ENCODE measurements at places on chromosomes 2 and 18. TPM values are rescaled to one million over a fixed set of nuclear protein-coding genes. Genes with fewer than 3 reads are reported as not detected.

- H3K36me3 ChIP-seq = no peaks in the 10 kb centered on the region
- H3K27ac ChIP-seq = no peak overlapping the region
- no peak for DNase-seq
- H3K27me3 ChIP-seq = no peaks in the 10 kb centered on the region
- H3K4me1 ChIP-seq = peaks cover 3% of the 10 kb centered on the region
- H3K4me3 ChIP-seq = no peak overlapping the region
Measured at GRCh38 chr18:35502052-35502451, 4.3 kb upstream of the INO80C start.

- no peak overlapping the region for H3K4me3 ChIP-seq
- no peaks in the 10 kb centered on the region for H3K27me3 ChIP-seq
- peaks cover 23% of the 10 kb centered on the region for H3K4me1 ChIP-seq
- no peak overlapping the region for H3K27ac ChIP-seq
- no peaks in the 10 kb centered on the region for H3K36me3 ChIP-seq
- DNase-seq = no peak
Measured at GRCh38 chr2:12429779-12430406, 286.8 kb upstream of the TRIB2 start.

DNA sequence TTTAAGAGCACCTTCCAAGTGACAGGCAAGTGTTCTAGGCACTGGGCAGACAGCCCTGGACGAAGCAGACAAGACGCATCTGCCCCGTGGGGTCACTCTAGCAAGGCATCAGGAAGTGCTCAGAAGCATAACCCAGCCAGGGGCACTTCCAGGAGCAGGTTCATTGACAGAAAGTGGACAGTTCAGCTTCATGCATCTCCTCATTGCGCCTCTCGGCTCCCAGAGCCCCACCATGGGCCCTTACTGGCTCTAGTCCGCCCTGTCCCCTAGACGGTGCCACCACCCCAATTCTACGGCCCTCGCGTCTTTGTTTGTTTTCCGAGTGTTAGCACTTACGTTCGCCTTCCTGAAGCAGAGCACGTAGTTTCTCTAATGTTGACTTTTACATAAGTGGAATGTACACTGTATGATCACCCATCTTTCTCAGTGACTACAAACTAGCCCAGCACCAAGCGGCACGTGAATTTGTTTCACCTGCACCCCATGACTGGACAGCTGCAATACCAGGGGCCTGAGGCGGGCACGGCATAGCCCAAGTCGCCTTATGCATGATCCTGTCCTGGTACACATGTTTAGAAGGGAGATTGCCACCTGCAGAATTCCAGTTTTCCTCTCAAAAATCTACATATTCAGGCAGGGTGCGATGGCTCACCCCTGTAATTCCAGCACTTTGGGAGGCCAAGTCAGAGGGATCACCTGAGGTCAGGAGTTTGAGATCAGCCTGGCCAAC lies 33.2 kb downstream of the SNED1 start:
- H3K4me3 ChIP-seq = no peak overlapping the region
- no peak for DNase-seq
- H3K4me1 ChIP-seq = no peaks in the 10 kb centered on the region
- peaks cover 4% of the 10 kb centered on the region for H3K36me3 ChIP-seq
- no peaks in the 10 kb centered on the region for H3K27me3 ChIP-seq

The TFPI gene
- not detected for total RNA-seq

The CRIM1 gene
- total RNA-seq = 3.3 TPM

The YIPF4 gene
- 36.5 TPM for total RNA-seq

The XDH gene
- total RNA-seq = not detected

DNA sequence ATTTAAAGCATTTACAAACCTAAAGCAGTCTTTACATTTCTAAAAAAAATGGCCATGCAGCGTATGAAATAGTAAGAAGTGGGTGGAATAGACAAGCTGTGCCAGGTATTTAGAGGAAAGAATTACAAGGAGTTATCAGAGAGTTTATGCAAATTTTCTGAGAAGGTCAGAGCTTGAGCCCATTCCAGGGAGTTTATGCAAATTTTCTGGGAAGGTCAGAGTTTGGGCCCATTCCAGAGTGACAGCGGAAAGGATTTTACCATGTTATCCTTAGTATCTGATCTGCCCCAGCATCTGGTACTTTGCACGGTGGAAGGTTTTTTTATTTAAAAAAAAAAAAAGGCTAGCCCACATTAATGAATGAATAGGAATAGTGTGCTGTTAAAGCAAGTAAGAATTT lies 1.4 kb upstream of the DOK6 start:
- H3K27me3 ChIP-seq = peaks cover 51% of the 10 kb centered on the region
- H3K27ac ChIP-seq = no peak overlapping the region
- H3K4me1 ChIP-seq = peaks cover 15% of the 10 kb centered on the region
- DNase-seq = no peak
- no peak overlapping the region for H3K4me3 ChIP-seq
- no peaks in the 10 kb centered on the region for H3K36me3 ChIP-seq

DNA sequence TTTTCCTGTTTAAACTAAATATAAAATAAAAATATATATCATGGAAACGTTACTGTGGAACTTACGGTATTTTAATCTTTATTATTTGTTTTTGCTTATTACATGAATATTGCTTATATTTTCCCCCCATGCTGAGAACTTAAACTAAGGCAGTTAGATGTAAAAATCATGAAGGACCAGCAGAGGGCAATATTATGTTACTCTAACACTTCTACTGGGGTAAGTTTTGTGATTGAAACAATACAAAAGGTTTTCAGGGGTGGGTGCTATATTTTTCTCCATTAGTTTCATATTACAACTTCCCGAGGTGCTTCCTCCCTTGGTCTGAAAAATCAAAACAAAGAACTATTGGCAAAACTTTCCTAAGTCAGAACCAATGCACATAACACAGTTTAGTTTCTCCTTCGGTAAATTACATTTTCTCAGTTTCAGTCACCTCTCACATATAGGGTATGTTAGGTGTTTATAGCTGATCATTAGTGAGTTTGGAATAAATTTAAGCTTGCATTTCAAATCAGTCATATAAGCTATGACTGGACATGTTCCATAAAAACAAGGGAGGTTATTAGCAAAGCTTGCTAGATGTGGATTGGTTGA lies 54.8 kb downstream of the ZNF407 start:
- DNase-seq = no peak
- H3K36me3 ChIP-seq = peaks cover 2% of the 10 kb centered on the region
- no peak overlapping the region for H3K4me3 ChIP-seq
- H3K27me3 ChIP-seq = no peaks in the 10 kb centered on the region
- peaks cover 2% of the 10 kb centered on the region for H3K4me1 ChIP-seq

- H3K4me3 ChIP-seq = no peak overlapping the region
- H3K4me1 ChIP-seq = peaks cover 26% of the 10 kb centered on the region
- no peaks in the 10 kb centered on the region for H3K36me3 ChIP-seq
- no peak for DNase-seq
- H3K27ac ChIP-seq = no peak overlapping the region
Measured at GRCh38 chr2:204042401-204042800, 105.8 kb downstream of the ICOS start.

The MSTN gene
- total RNA-seq = not detected

The GALNT13 gene
- not detected for total RNA-seq

GRCh38 chr2:216340280-216340631 lies 32.0 kb downstream of the MARCHF4 start:
- DNase-seq = no peak
- H3K36me3 ChIP-seq = no peaks in the 10 kb centered on the region
- H3K27ac ChIP-seq = no peak overlapping the region
- peaks cover 12% of the 10 kb centered on the region for H3K4me1 ChIP-seq
- no peaks in the 10 kb centered on the region for H3K27me3 ChIP-seq

- H3K4me1 ChIP-seq = peaks cover 61% of the 10 kb centered on the region
- H3K27ac ChIP-seq = no peak overlapping the region
- no peak for DNase-seq
Measured at GRCh38 chr2:234429265-234429664, 67.6 kb downstream of the ARL4C start.

DNA sequence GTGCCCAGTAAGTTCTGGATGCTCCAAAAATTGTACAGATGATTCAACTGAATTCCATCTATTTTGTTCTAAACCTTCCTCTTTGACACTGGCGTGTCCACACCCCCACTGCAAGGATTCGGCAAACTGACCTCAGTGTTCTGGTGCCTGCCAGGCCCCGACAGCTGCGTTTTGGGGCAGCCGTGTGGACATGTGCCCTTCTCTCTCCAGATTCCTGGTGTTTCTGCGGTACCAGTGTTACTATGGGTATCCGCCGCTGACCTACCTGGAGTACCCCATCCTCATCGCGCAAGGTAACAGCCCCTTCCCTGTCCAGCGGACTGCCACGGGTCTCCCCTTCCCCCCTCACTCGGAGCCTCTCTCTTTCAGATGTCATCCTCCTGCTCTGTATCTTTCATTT lies 5.0 kb downstream of the SLC66A3 start:
- H3K4me3 ChIP-seq = no peak overlapping the region
- H3K4me1 ChIP-seq = peaks cover 21% of the 10 kb centered on the region
- no peaks in the 10 kb centered on the region for H3K27me3 ChIP-seq
- DNase-seq = no peak
- peaks cover 3% of the 10 kb centered on the region for H3K36me3 ChIP-seq

- H3K4me1 ChIP-seq = no peaks in the 10 kb centered on the region
- H3K27me3 ChIP-seq = no peaks in the 10 kb centered on the region
- no peak overlapping the region for H3K4me3 ChIP-seq
- DNase-seq = no peak
- no peaks in the 10 kb centered on the region for H3K36me3 ChIP-seq
- no peak overlapping the region for H3K27ac ChIP-seq
Measured at GRCh38 chr2:184577743-184578142, 20.6 kb upstream of the ZNF804A start.

GRCh38 chr2:192194265-192194865 lies 368 bp downstream of the TMEFF2 start:
- no peak overlapping the region for H3K27ac ChIP-seq
- DNase-seq = peak; percentile 25
- peaks cover 56% of the 10 kb centered on the region for H3K27me3 ChIP-seq
- peaks cover 26% of the 10 kb centered on the region for H3K4me1 ChIP-seq
- no peaks in the 10 kb centered on the region for H3K36me3 ChIP-seq

GRCh38 chr2:233380132-233380895 lies 26.0 kb downstream of the DGKD start:
- no peak overlapping the region for H3K4me3 ChIP-seq
- H3K4me1 ChIP-seq = peaks cover 62% of the 10 kb centered on the region
- H3K27me3 ChIP-seq = no peaks in the 10 kb centered on the region
- DNase-seq = no peak
- H3K27ac ChIP-seq = no peak overlapping the region

DNA sequence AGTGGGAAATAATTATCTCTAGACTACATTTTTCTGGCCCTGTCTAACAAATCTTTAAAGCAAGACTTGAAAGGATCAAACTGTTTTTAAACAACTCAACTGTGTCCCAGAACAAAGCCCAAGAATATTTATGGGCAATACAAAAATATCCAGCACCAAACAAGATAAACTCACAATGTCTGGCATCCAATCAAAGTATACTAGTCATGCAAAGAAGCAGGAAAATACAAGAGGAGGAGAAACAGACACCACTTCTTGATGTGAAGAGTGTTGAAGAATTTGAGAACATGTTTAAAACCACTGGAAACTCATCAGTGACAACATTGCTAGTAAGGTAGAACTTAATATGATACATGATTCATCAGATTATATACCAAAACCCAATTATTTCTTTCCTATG lies 66.1 kb upstream of the CDC42EP3 start:
- H3K27ac ChIP-seq = no peak overlapping the region
- no peaks in the 10 kb centered on the region for H3K36me3 ChIP-seq
- H3K4me1 ChIP-seq = peaks cover 5% of the 10 kb centered on the region
- H3K27me3 ChIP-seq = no peaks in the 10 kb centered on the region
- no peak overlapping the region for H3K4me3 ChIP-seq

GRCh38 chr2:9964334-9964980 lies 13.0 kb downstream of the GRHL1 start:
- peaks cover 12% of the 10 kb centered on the region for H3K4me1 ChIP-seq
- H3K27ac ChIP-seq = no peak overlapping the region
- H3K4me3 ChIP-seq = no peak overlapping the region
- no peaks in the 10 kb centered on the region for H3K36me3 ChIP-seq
- no peak for DNase-seq
- no peaks in the 10 kb centered on the region for H3K27me3 ChIP-seq

- H3K36me3 ChIP-seq = no peaks in the 10 kb centered on the region
- peaks cover 15% of the 10 kb centered on the region for H3K27me3 ChIP-seq
- no peak for DNase-seq
- no peak overlapping the region for H3K4me3 ChIP-seq
Measured at GRCh38 chr2:126863336-126864015, 35.2 kb upstream of the TEX51 start.

GRCh38 chr2:20880221-20880771 lies 57.4 kb upstream of the LDAH start:
- no peak overlapping the region for H3K27ac ChIP-seq
- no peak for DNase-seq
- no peaks in the 10 kb centered on the region for H3K27me3 ChIP-seq
- no peaks in the 10 kb centered on the region for H3K36me3 ChIP-seq

The AMER3 gene
- not detected for total RNA-seq

- no peak for DNase-seq
- peaks cover 7% of the 10 kb centered on the region for H3K27me3 ChIP-seq
- H3K36me3 ChIP-seq = no peaks in the 10 kb centered on the region
- H3K27ac ChIP-seq = no peak overlapping the region
- H3K4me1 ChIP-seq = no peaks in the 10 kb centered on the region
Measured at GRCh38 chr2:55804535-55804934, 110.9 kb upstream of the PNPT1 start.

Data from activated naive CD4-positive, alpha-beta T cell treated with anti-CD3 and anti-CD28 coated beads for 36 hours (primary cell).